ENCODE measurements at places on chromosomes 6 and 20.

GRCh38 chr6:150018846-150019580, 6.3 kb downstream of the RAET1L start:
- DNase-seq: no peak

DNA sequence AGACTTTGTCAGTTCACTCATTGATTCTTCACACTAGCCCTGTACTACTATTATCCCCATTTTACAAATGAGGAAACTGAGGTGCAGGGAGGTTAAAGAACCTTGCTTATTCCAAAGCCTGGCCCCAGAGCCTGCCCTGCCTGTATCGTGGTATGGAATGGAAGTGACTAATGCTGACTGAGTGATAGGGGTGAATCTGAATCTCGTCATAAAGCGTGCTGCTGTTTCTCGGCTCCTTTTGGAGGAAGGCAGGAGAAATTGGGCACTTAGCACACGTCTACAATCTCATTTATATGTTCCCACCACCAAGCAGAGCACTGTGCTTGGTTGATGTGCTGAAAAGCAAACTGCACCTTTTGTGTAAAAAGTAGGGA, 17.1 kb downstream of the GFRA4 start:
- DNase-seq: no peak

- no peak for DNase-seq
Measured at GRCh38 chr6:3235486-3235885, 8.0 kb upstream of the TUBB2B start.

DNA sequence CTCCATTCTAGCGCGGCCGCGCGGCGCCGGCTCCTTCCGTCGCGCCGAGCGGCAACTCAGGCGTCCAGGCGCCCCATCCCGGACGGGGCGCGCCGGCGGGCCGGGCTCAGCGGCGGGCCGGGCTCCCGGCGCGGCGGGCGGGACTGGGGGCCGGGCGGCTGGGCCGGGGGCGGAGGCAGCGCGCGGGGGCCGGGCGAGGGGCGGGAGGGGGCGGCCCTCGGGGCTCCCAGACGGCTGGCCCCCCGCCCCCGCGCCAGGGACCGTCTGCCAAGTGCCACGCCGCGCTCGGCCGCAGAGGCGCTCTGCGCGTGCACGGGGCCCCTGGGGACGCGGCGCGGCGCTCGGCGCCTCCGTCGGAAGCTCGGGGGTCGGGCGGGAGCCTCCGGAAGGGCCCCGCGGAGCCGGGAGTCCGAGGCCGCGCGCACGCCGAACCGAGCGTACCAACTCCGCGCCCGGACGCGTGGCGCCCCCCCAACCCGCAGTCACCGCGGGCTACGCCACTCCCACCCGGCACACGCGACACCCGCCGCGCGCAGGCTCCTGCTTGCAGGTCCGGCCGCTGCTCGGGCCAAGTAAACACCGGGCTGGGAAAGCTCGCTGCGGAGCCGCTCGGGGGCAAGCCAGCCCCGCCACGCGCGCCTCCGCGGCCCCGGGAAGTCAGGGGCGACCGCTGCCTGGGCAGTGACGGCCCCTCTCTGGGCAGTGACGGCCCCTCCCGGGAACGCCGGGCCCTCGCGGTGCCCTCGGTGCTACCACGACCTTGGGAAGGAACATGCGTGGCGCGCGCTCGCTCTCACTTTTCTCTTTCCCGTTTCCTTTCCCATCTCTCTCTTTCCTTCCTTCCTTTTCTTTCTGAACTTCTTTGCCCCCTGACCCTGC, at the start of gene PREX1:
Gene PREX1, minus strand, starts transcription at position 145 of the 879 bp plus-strand sequence. Its CDS starts 139 bp downstream, at position 6.
- DNase-seq: peak; percentile 61

- no peak for DNase-seq
Measured at GRCh38 chr6:62914530-62914929, 296.7 kb upstream of the FKBP1C start.

DNA sequence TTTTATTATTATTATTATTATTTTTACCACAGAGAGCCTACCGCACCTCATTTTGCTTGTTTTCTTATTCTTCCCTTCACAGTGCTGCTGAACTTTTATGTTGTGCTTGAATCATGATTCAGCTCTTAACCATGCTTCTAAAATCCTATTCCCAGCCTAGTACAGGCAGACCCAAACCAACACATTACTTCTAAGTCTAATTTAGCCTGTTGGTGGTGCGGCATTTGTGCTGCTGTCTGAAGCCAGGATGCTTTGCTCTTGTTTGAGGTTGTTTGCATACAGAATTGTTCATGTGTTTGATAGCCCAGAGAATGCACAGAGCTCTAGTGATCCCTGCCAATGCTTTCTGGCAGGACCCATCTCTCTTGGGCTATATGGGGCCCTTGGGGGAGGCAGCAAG, 213.5 kb upstream of the KCNG1 start:
- DNase-seq: no peak

All from stimulated activated CD4-positive, alpha-beta T cell treated with anti-CD3 and anti-CD28 coated beads, TNF-alpha, amount 100 ng/mL, for 1 hour (primary cell).